ENCODE measurements at places on chromosomes 1 and 21.

DNA sequence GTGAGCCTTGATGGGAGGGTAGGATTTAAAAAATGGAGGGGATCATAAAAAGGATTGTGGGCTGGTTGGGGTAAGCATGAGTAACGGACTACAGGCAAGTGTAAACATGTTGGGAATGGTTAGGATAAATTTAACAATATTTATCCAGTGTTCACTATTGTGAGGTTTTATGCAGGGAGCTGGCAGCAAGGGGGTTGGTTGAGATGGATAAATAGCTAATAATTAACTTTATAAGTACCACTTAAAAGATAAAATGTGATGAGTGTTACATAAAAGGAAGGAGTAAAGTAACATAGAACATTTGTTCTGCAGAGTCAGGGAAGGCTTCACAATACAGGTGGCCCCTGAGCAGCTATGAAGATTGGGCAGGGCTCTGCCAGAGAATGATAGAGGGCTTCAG, 109.0 kb downstream of the NGF start:
- no peak for DNase-seq

GRCh38 chr1:193806079-193807048, 620.0 kb upstream of the B3GALT2 start:
- no peak for DNase-seq

DNA sequence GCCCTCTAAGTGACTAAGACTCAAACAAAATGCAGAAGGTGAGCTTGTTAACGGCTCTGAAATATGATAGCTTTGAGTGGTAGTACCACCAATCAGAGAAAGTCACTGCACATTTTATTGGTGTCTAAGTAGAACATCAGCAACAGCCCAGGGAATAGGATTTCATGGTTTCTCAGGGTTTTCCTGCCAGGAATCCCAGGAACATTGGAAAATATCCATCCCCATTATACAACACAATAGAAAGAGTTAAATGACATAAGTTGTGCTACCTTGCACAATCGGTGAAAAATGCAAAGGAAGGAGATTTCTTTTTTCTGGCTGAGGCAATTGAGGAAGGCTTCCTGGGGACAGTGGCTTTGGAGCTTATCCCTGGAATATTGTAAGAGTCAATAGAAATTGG, 283.1 kb downstream of the HLX start:
- DNase-seq = no peak

DNA sequence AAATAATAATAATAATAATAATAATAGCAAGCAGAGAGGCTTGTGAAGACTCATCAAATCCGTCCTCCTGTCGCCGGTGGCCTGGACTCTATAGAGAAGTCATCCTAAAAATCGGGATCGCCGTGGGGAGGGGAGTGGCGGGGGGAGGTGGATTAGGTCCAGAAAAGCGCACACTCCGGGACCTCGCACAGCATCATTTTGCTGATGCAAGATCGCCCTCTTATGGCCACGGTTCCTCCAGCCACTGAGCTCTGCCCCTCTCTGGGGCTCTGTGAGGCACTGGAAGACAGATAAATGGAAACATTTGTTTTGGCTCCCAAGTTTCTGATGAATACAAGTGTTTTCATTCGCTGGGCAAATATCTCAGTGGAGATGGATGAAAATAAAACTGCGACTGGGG, 612.0 kb downstream of the MATN1 start:
- no peak for DNase-seq

DNA sequence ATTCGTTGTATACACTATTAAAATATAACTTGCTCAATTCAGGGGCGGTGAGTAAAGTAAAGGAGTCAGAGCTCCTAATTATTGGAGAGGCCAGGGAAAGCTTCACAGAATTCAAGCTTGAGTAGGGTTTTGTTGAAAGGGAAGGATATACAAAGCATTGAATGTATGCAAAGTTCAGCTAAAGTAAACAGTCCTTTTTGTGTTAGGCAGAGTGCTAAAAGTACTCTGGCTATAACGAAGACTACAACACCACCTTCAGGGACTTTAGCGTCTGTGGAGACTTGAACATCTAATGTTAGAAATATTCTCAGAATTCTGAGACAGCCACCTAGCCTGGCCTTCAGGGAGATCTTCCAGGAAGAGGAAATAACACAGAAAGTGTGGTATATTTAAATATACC, 1.1 kb downstream of the FALEC start:
- DNase-seq = no peak

GRCh38 chr1:67951014-67951413, 99.4 kb downstream of the DIRAS3 start:
- DNase-seq = no peak

GRCh38 chr1:204190212-204191211, 5.8 kb downstream of the KISS1 start:
- no peak for DNase-seq

Measured in activated naive CD8-positive, alpha-beta T cell treated with anti-CD3 and anti-CD28 coated beads, Interleukin-2, amount 50 U/mL, for 16 hours (primary cell).